ENCODE measurements at places on chromosomes 16 and 17.

DNA sequence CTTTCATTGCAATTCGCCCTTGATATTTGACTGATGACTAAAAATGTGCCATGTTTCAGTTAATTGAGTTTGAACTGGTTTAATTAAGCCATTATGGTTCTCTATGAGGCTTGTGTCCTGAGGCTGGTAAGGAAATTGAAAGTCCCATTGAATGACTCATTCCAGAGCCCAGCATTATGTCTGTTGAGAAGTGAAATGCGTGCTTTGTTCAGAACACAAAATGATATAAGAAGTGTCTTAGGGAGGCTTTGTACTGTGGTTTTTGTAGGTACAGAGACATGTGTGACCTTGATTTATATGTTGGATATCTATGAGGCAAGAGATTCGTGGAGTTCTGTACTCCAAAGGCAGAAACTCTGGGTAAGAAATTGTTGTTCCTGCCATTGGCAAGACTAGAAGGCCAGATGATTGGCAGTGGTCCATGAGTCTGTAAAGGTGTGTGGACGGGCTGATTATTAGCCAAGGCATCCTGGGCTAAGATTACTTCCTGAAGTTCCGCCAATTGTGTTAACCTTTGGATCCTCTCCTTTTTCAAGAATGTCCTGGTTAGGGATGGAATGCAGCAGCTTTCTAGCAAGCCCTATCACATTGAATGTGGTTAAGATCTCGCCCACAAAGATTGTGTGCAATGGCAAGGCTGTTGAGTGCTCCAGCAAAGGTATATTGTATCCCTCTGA lies 103.7 kb downstream of the NPIPB5 start:
- DNase-seq: peak; percentile 14

DNA sequence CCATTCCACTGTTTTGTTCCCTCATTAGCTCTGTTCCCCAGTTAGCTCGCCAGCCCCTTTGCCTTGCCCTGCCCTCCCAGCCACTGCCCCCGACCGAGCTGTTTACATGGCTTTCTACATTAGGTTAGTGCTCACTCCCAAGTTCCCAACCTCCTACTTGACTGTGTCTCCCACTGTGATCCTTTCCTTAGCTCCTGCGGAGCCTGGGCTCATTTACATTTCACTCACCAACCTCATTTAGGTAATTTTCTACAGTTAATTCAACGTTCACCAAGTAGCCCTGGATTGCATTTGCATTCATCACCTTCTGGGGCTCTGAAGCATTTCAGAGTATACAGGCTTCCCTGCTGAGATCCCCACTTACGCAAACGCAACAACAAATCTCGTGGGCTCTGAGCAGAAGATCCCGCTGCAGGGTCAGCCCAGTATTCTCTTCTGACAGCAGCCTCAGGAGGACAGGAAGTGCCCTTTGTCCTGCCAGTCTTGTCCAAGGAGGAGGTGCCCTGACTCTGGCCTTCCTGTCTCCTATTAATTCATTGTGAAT lies 325.8 kb upstream of the CCL2 start:
- DNase-seq: no peak

- DNase-seq: no peak
Measured at GRCh38 chr16:29849505-29849904, 13.5 kb downstream of the CDIPT start.

- no peak for DNase-seq
Measured at GRCh38 chr16:81190667-81191066, 47.8 kb upstream of the BCO1 start.

DNA sequence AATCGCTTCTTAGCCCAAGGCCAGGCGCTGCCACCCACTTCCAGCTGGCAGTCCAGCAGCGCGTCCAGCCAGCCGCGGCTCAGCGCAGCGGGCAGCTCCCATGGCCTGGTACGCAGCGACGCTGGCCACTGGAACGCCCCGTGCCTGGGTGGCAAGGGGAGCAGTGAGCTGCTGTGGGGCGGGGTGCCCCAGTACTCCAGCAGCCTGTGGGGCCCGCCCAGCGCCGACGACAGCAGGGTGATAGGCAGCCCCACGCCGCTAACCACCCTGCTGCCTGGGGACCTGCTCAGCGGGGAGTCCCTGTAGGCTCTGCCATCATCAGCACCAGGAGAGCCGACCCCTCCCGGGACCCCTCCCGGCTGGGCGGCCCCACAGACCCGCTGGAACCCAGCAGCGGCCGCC lies 24.0 kb downstream of the TMC6 start:
- DNase-seq: no peak

DNA sequence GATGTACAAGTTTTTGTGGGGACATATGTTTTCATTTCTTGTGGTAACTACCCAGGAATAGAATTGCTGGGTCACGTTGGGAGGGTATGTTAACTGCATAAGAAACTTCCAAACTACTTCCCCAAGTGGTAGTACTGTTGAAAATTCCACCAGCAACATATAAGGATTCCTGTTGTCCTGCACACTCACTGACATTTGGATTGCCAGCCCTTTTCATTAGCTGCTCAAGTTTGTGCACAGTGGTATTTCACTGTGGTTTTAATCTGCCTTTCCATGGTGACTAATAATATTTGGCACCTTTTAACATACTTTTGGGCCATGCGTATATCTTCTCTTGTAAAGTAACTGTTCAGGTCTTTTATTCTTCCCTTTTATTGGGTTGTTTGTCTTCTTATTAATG lies 103.3 kb downstream of the GNAO1 start:
- no peak for DNase-seq

GRCh38 chr17:33964344-33964979 lies 290.6 kb upstream of the CCL2 start:
- DNase-seq: no peak

GRCh38 chr17:76635659-76636360 lies 7.7 kb downstream of the ST6GALNAC1 start:
- DNase-seq: no peak

DNA sequence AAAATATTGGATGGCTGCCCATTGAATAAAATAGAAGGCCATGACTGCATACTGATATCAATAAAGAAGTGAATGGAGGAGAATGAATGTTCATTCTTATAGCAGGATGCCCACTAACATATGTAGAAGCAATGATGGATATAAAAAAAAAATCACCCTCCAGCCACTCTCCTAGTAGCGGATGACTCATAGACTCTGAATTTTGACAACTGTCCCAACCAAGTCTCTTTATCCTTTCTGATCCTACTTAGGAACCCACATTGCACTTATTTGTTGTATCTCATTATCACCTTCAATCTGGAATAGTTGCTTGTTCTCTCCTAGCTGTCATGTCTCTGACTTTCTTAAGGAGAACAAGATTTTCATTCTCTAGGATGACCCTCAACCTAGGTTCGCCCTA lies 429.9 kb downstream of the HS3ST3B1 start:
- no peak for DNase-seq

GRCh38 chr16:554640-555365 lies 5.4 kb upstream of the PRR35 start:
- no peak for DNase-seq

DNA sequence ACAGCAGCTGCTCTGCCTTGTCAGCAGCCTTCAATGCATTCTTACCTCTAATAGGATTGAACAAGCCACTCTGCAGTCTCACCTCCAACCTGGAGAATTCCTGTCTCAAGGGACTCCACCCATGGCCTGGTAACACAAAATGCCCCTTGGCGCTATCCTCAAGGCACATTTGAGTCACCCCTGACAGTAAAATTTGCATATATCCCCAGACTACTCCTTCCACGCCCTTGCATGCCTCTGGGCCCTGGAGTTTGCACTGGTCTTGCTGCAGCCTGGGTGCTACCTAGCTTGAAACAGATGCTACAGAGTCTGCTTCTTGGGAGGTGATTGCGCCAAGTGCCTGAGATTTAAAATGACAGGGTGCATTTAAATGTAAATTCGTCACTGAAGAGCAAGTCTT lies 391.4 kb upstream of the MAF start:
- no peak for DNase-seq

DNA sequence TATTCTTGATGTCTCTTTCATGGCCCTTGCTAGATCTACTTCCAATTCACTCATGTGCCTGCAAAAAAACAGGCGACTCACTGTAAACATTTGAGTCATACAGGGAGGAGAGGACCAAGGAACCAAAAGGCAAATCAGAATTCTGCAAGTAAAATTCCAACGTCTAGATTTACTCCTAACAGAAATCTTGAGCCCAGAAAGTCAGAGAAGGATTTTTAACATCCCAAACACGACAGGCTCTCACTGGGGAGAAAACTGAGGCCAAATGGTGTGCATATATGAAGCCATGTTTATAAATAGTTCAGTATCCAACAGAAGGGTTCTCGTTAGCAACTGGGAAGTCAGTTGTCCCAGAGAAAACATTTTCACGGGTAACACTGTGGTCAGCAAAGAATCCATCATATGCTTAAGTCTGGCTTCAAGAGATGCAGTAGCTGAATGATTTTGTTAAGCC lies 40.1 kb downstream of the LITAF start:
- no peak for DNase-seq

DNA sequence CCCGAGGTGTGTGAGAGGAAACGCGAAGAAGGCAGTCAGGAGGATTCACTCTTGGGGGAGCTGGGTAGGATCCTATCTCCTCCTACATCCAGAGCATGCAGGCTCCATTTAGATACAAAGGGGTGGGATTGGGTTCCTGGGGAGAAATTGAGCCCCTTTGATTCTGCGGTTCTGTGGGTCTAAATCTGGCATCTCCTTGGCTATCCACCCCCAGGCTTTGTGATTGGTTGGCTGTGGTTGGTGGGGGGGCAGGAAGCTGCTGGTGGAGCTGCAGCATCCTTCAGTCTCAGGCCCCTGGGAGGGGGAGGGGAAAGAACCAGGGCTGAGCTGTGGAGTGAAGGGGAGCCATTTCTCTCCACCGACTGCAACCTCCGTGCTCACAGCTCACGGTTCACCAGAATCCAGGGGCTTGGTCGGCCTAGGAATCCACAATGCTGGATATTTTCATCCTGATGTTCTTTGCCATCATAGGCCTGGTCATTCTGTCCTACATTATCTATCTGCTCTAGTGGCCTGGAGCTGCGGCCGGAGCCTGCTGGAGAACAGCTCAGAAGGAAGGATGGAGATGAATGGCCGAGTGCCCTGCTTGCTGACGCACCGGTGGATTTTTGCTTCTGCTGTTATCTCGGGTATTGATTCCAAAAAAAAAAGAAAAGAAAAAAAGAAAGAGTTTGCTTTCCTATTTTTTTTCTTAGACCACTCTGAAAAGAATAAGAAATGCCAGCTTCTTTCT lies at the start of gene LASP1NB:
Gene LASP1NB (plus strand): TSS at position 352 of the 733 bp plus-strand sequence.
- DNase-seq: peak; percentile 77

DNA sequence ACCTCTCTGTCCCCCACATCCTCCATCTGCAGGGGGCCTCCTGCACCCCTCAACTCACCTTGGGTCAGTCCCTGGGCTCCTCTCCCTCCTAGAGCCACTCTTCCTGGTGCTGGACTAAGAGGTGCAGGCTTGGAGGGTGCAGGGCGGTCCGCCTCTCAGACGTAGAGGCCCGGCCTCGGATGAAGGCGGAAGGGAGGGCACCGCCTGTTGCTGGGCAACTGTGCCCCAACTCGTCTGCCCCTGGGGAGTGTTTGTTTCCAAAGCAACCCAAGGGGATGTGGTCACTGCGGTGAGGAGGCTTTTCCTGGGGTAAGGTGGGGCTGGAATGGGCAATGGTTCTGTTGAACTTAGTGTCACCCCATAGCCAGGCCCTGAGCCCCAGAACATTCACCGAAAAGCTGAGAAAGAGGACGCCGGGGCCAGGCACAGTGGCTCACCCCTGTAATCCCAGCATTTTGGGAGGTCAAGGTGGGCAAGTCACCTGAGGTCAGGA lies at the start of gene C16orf54:
Gene C16orf54 (minus strand): TSS at position 138 of the 493 bp plus-strand sequence. CDS start 1,039 bp downstream, outside the sequence.
- DNase-seq: no peak

- no peak for DNase-seq
Measured at GRCh38 chr17:9244066-9245052, 223.0 kb downstream of the NTN1 start.

DNA sequence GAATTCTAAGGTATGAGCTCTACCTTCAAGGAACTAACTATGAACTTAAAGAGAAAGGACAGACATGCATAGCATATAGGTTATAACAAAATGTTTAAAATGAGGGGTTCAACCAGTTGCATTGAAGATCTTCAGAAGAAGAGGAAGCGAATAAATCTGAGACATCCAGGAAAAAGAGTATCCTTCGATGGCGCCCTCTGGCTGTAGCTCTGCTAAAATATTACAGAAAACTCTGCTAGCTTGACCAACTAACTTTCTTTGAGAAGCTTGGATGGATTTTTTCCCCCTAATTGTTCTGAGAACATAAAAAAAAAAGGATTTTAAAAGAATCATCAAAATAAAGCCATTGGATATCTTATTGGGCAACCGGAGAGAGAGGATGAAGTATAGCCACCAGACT lies 659.9 kb upstream of the SOX9 start:
- no peak for DNase-seq

DNA sequence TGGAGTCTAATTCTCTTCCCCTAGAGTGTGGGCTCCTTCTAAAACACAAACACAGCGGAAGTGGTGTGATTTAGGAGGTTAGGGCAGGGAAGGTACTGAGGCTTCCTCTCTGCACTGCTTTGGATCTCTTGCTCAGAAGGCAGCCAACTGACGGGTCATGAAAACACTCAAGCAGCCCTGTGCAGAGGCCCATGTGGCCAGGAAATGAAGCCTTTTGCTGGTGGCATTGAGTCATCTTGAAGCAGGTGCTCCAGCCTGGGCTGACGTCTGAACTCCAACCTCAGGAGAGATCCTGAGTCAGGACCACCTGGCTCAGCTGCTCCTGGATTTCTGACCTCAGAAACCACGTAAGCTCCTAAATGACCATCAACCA lies 72.9 kb downstream of the MRM1 start:
- no peak for DNase-seq

DNA sequence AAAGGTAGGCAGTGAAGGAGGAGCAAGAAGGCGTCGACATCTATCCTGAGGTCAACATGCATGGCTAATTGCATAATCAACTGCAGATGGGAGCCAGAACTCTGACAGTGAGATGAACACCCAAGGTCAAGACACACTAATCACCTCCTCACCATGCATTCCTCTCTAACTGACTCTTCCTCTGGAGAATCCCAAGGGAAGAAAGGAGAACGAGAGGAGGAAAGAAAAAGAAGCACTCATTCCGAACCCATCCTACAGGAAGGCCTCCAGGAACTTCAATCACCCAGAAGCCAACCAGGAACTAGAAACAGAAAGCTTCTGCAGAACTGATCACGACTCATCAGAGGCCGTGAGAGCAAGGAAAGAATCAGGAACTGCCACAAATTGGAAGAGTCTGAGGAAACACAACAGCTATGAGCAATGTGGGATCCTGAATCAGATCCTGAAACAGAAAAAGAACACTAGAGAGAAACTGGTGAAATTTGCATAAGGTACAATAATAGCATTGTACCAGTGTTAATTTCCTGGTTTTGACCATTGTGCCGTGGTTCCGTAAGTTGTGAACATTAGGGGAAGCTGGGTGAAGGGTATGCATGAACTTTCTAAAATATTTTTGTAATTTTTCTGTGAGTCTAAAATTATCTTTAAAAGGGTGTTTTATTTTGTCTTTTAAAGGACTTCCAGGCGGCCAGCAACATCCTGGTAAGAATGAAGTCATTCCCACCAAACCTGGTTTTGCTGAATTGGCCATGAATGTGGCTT lies 10.0 kb upstream of the BEAN1 start:
- no peak for DNase-seq

- DNase-seq: no peak
Measured at GRCh38 chr16:88943741-88944140, 33.3 kb downstream of the CBFA2T3 start.

Measured in renal pelvis (tissue), 12 donors.